ENCODE measurements at places on chromosomes 4 and X. TPM values are rescaled to one million over a fixed set of nuclear protein-coding genes. Genes with fewer than 3 reads are reported as not detected.

Gene KCND1
- 2.9 TPM for total RNA-seq

Gene SLC26A1
- 0.48 TPM for total RNA-seq

Gene AVPR2
- not detected for total RNA-seq

Gene EREG
- total RNA-seq = not detected

Gene HSD17B13
- 0.07 TPM for total RNA-seq

Gene NPY5R
- not detected for total RNA-seq

Gene TLR6
- 3.5 TPM for total RNA-seq

Gene ZNF718
- total RNA-seq = 12.5 TPM

Gene CXCL11
- total RNA-seq = not detected

Gene MTMR8
- total RNA-seq = 5.0 TPM

Gene FAM193A
- total RNA-seq = 35.5 TPM

Gene STOX2
- not detected for total RNA-seq

Gene HSFX3
- not detected for total RNA-seq

Gene PRKG2
- total RNA-seq = 0.15 TPM

Gene ASMTL
- total RNA-seq = 33.9 TPM

Gene SCARB2
- total RNA-seq = 17.8 TPM

Gene CDKL5
- total RNA-seq = 1.3 TPM

Gene STK26
- total RNA-seq = 46.2 TPM

Gene MAP7D2
- total RNA-seq = 0.21 TPM

Gene CT45A2
- total RNA-seq = not detected

Gene AKAP14
- total RNA-seq = not detected

Gene KLB
- not detected for total RNA-seq

Gene MTCP1
- 18.1 TPM for total RNA-seq

Gene GAGE2A
- total RNA-seq = not detected

Gene DTHD1
- total RNA-seq = 0.12 TPM

Gene LRAT
- total RNA-seq = not detected

Gene FHIP1A
- not detected for total RNA-seq

Gene SSX3
- total RNA-seq = not detected

Gene ALB
- total RNA-seq = not detected

Gene MCF2
- 0.48 TPM for total RNA-seq

Gene RRH
- not detected for total RNA-seq

Gene CDX4
- not detected for total RNA-seq

Gene MAGEE2
- total RNA-seq = not detected

Gene VCX
- not detected for total RNA-seq

Gene SPANXN3
- total RNA-seq = not detected

Gene CFI
- not detected for total RNA-seq

Gene ZNF157
- 0.42 TPM for total RNA-seq

Gene XAGE2
- total RNA-seq = not detected

Gene AP1AR
- 10.0 TPM for total RNA-seq

Gene MBNL3
- 33.7 TPM for total RNA-seq

Gene FRMD7
- total RNA-seq = not detected

Gene GAGE12F
- not detected for total RNA-seq

Gene SPANXB1
- total RNA-seq = not detected

Gene GLRA2
- total RNA-seq = not detected

Gene UBE2A
- 72.3 TPM for total RNA-seq

Gene DGKK
- not detected for total RNA-seq
